ENCODE measurements at places on chromosomes 6 and 20.

- no peak for DNase-seq
These were observed 494.7 kb upstream of the MAP3K7 start for GRCh38 chr6:91081452-91082067.

- DNase-seq = no peak
These were observed 8.7 kb upstream of the GTF3C6 start for GRCh38 chr6:110949679-110950285.

DNA sequence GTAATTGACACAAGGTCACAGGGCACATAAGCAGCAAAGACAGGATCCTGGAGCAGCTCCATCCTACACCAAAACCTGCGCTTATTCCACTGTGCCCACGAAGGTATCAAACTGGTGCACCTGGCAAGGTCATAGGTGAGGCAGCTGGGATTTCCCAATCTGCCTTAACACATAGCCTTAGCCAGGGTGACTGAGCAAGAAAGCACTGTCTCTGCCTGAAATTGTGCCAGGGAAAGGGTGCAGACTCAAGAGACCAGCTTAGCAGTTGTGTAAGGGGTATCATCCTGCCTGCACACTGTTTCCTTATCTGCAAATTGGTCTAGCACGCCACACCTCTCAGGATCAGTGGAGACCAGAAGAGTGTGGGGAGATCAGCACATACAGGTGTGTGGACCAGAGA is 82.8 kb downstream of the MAFB start:
- DNase-seq = no peak

DNA sequence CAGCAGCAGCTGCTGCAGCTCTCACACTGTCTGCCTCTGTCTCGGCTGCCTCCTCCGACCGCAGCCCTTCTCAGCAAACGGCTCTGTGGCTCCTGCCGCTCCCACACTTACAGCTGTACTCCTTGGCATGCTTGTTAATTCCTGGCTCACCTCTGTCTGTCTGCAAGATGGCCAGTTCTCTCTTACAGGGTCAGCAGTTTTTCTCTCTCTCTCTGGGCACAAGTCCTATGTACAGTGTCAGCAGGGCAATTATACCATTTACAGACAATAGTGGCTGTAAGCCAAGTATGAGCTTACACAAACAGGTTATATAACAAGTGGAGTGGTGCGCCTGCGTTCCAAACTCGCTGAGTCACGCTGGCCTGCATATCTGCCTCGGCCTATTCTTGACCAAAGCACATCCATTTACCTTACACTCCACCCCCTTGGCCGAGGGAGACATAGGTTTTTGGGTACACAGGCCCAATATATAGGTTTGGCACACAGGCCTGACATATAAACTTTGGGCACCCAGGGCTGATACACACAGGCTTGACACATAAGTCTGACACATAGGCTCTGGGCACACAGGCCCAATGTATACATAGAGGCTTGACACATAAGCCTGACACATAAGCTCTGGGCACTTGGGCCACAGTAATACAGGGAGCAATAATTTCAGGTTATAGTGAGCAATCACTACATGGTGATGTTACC is 4.4 kb downstream of the ZKSCAN3 start:
- no peak for DNase-seq

GRCh38 chr6:163319609-163320366 is 94.7 kb upstream of the QKI start:
- no peak for DNase-seq

- no peak for DNase-seq
These were observed 17.0 kb downstream of the RNASET2 start for GRCh38 chr6:166939345-166939744.

DNA sequence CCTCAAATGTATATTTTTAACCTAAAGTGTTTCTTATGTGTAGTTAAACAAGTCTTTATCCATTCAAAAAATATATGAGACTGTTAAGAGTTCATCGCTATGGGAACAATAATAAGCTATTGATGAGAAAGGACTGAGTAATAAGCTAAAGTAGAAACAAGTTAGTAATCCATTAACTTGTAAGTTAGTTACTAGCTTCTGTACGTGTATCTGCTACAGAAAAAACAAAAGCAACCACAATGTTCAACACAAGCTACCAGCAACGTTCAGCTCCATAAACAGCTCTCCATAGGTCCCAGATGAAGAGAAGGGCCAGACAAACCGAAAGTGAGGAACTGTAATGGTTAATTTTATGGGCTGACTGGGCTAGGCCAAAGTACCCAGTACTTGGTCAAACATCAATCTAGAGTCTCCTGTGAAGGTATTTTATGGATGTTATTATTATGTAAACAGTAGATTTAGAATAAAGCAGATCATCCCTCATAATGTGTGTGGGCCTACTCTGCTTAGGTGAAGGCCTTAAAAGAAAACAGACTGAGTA is 33.8 kb upstream of the FAM135A start:
- DNase-seq = no peak

DNA sequence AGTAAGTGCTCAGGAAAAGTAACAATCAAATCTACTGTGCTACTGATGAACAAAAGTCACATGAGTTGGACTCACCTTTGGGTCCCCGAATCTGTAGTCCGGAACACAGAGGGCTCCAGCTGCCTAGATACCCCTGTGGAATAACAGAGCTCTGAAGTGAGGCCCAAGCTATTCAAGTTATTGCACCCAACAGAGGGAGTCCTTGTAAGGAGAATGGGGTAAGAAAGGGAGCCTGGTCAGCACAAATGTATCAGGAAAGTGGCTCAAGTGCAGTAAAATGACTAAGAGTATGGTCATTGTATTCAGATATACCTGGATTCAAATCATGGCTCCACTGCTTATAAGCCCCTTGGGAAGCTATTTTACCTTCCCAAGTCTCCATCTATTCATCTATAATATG is 20.9 kb downstream of the EDN1 start:
- no peak for DNase-seq

GRCh38 chr6:166443166-166443565 is 60.4 kb upstream of the MPC1 start:
- no peak for DNase-seq

GRCh38 chr6:4973982-4974745 is 29.7 kb downstream of the RPP40 start:
- no peak for DNase-seq

- no peak for DNase-seq
These were observed 317.3 kb downstream of the TAF4 start for GRCh38 chr20:61748376-61748775.

DNA sequence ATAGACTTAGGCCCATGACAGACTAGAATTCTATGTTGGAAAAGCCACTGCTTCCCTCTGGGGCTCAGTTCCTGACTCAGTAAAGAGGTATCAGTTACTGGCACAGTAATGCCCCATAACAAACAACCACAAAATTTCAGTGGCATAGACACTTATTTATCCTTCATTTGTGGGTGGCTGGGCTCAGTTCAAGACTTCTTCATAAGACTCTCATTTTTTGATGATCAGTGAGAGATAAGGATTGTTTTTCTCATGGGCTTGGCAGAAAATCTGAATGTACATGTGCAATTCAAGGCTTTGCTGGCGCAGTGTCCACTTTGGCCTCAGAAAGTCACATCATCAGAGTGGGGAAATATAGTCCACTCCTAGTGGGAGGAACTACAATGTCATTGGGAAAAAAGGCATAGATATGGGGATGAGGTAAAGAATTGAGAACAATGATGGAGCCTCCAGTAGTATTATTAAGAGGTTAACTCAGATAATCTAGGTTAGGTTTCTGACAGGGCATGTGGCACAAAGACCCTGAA is 384.6 kb upstream of the FLRT3 start:
- DNase-seq = no peak

DNA sequence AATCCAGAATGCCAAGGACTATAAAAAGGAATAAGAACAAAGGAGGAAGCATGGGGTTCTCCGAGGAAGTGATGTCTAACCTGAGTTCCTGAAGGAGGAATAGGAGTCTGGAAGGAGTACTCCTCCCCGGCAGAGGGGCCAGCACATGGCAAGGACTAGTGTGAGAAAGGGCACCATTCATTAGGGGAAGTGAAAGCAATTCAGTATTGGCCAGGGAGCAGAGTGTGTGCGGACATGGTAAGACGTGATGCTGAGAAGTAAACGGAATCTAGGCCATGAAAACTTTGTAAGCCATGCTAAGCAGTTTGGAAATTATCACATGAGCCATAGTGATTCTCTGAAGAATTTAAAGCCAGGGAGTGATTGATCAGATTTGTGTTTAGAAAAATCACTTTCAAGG is 218.9 kb upstream of the PRDM1 start:
- no peak for DNase-seq

GRCh38 chr20:37278966-37279590 is 10.4 kb upstream of the MANBAL start:
- no peak for DNase-seq

DNA sequence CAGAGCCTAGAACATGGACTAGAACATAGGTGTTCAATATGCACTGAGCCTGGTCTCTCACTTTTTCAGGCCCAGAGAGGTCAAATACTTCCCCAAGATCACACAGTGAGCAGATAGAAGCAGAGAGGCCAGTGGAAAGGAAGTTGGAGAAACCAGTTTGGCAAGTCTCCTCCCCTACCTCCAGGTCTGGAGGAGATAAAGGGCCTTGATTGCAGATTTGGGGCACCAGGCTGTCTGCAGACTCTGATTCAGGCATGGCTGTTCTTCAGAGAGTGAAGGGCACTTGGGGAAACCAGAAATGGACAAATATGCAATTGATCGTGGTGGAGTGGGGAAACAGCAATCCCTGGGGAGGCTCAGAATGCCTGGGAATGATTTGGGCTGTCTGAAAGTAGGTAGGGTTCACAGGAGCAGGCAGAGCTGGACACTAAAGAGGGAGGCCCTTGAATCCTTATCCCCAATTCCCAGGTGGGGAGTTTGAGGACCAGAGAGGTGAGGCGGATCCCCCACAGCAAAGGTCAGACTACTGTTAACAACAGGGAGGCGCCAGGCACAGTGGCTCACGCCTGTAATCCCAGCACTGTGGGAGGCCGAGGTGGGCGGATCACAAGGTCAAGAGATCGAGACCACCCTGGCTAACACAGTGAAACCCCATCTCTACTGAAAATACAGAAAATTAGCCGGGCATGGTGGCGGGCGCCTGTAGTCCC is 2.3 kb downstream of the PEDS1 start:
- no peak for DNase-seq

DNA sequence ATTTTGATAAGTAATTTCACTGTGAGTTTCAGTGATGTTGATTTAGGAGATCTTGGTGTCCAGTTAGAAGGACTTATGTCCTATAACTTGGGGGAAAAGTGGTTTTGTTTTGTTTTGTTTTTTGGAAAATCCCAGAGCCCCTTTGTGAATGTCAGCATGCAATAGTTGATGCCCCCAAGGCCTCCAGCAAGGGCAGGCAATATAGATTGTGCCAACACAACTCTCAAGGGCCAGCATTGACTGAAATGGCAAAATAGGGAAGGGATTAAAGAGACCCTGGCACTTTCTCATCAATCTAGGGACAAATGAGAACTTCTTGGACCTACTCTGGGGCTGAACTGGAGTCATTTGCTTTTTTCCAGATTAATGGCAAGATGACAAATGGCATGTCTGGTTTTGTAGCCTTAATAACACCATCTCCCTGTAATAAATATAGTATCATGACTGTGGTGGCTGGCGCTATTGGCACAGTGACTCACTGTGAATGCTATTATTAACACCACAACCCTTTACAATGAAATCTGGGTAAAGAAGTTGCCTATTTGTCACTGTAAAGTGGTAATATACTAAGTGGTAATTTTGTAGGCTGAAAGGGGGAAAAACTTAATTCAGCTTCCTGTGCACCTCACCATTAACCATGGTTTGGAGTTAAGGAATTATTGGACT is 51.8 kb downstream of the ABRACL start:
- DNase-seq = no peak

GRCh38 chr6:18795726-18796125 is 408.6 kb downstream of the RNF144B start:
- DNase-seq = no peak

- DNase-seq = no peak
These were observed 13.2 kb downstream of the GCNT2 start for GRCh38 chr6:10534419-10534762.

- DNase-seq = no peak
These were observed 41.1 kb downstream of the FBXO5 start for GRCh38 chr6:152941746-152942145.

DNA sequence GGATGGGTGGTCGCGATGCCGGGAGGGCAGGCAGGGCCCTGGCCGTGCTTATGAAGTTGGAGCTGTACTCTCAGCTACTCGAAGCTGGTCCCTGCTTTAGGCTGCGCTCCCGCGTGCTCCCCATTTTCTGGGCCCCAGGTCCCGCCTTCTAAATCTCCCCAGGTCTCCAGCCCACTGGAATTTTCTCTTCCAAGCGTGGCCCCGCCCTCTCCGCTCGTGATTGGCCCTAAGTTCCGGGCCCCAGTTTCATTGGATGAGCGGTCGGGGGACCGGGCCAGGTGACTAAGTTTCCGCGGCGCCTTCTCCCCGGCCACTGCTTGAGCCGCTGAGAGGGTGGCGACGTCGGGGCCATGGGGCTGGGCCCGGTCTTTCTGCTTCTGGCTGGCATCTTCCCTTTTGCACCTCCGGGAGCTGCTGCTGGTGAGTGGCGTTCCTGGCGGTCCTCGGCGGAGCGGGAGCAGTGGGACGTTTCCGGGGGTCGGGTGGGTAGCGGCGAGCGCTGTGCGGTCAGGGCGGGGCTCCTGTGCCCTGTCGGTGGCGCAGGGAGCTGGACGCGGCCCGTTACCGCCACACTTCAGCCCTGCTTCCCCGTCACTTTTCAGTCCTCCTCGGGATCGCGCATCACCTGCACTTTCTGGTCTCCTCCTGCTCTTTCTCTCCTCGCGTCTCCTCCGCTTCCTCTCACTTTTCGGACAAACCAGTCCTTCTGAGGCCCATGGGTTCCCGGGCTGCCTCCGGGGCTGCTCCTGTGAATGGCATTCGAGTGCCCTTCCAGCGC is at the start of gene MICA:
TSS of gene MICA (plus strand) at position 313 of the 778 bp plus-strand sequence. CDS start at position 351, 38 bp downstream.
- DNase-seq = peak; percentile 73

Measured in stimulated activated naive CD4-positive, alpha-beta T cell treated with Interleukin-2 at 50 U/mL for 16 hours (primary cell).